HepG2 (cell line): ENCODE measurements at places on chromosomes 1 and 21.

GRCh38 chr1:8382051-8382505 lies 64.2 kb downstream of the SLC45A1 start:
- no peak for DNase-seq

DNA sequence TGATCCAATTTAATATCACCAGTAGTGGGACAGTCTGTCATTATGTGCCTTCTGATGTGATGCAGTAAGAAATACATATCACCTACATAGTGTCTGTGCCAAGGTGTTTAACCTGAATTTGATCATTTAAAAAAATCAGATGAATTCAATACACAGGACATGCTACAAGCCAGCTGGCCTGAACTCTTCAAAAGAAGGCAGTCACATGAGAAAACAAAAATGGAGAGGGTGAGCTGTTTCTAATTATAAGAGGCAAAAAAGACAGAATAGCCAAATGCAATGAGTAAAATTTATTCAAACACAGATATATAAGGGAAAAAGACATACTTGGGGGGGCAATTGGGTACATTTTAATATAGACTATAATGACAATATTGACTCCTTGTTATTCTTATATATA lies 66.5 kb downstream of the ST3GAL3 start:
- no peak for DNase-seq

DNA sequence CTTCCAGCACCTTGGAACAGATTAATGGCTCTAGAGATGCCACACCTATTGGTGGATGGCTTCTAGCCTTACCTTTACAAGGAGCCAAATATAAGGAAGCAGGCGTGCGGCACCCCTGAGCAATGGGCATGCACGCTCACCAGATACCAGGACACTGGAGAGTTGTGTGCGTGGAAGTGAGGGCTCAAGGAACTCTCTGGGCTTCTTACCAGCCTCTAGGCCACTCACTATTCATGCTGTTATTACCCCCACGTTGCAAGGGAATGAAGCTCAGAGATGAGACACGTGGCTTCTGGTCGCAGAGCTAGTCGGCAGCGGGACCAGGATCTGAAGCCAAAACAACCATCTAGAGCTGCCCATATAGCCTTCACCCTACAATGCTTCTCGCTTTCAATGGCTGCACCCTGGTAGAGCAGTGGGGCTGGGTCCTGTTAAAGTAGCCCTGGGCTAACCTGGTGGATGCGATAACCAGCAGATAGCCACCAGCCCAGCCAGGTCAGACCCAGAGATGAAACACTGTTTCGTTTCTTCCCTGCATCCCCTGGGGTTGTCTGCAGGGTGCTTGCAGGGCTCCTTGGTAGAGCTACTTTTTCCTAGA lies 396.4 kb upstream of the VAMP3 start:
- DNase-seq = no peak

DNA sequence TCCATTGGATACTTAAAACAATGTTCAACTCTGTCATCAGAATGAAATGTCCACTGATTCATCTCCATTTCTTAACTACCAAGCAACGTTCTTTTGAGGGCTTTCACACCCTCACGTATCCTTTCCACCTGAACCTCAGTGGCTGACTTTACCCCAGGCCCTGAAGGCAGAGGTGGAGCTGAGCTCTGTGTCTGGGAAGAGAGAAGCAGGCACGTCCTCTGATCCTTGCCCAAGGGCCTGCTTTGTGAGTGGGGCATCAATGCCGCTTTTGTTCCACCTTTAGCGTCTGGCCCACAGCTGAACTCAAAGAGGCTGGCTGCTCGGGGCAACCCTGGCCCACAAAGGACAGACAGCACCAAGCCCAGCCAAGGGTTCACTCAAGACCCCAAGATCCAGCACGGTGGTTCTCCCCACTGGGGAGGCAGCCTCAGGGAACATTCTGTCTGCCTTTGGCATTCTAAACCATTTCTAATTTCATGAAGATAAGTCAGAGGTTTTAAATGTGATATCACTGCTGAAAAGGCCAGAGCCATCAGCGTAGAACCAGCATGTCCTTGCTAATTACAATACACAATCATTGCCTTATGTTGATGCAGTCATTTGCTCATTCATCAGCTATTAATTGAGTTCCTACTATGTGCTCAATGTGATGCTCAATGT lies 126.0 kb upstream of the UBE2U start:
- DNase-seq = no peak

GRCh38 chr21:39204134-39204533 lies 20.9 kb upstream of the PSMG1 start:
- no peak for DNase-seq

GRCh38 chr1:17236779-17237560 lies 11.9 kb upstream of the PADI3 start:
- peak; percentile 73 for DNase-seq

- no peak for DNase-seq
Measured at GRCh38 chr1:153251562-153251961, 7.9 kb upstream of the LORICRIN start.

GRCh38 chr1:24104854-24105253 lies 7.1 kb downstream of the MYOM3 start:
- no peak for DNase-seq

DNA sequence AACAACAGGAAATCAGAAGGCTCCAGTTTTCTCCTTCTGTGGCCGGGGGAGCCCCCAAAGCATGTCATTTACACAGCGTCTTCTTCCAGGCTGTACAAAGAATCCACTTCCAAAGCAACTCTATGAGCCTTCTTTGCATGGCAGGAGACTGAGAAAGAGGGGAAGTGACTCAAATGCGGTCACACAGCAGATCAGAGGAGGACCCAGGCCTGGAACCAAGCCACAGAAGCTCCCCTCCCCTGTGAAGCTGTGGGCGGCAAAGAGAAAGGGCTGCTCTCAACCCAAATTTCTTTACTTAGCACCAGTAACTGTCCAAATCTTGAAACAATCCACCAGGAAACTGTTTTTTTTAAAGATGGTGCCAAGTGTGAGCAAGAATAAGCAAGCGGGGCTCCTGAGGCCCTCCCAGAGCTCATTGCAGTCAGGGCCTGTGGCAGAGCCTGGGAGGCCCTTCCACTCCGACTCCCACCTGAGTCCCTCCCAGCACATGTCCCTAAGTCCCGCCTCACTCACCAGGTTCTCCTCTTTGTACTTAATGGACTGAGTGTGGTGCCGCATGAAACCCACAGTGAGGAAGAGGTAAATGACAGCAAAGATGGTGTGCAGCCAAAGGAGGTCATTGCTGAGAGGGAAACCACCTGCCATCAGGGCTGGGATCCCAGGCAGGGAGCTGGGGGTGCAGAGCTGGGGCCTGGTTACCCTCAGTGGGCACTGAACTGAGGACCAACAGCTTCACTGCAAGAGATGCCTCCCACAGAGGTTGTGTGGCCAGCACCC lies 15.9 kb downstream of the TMEM63A start:
- DNase-seq = no peak

DNA sequence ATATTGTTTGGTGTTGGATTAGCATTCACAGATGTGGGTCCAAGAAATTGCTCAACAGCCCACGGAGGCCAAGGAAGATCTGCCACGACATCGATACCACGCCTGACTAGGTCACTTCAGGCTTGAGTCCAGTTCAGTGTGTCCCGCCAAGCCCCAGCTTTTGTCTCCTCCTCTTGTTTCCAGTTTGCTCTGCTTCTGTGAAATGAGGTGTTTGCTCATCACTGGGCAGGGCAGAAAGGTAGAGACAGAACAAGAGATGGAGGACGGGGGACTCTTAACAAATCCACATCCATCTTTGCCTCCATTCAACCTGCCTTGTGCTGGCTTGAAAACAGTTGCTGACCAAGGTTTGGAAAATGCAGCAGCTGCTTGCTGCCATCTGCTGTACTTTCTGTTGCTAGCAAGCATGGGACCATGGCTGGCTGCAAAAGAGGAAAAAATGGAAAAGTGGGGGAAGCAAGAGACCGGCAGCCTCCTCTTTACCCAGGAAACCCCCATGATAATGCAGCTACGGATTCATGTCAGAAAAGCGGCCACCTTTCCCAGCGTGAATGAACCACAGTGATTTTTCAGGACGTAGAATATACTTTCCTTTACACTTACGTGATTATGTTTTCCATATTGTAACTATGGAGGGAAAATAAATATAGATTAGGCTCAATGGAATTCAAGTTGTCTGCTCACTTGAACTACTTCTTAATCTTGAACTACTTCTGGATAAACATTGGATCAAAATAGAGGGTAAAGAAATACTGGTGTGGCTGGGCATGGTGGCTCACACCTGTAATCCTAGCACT lies 80.2 kb upstream of the GREM2 start:
- DNase-seq = peak; percentile 5

DNA sequence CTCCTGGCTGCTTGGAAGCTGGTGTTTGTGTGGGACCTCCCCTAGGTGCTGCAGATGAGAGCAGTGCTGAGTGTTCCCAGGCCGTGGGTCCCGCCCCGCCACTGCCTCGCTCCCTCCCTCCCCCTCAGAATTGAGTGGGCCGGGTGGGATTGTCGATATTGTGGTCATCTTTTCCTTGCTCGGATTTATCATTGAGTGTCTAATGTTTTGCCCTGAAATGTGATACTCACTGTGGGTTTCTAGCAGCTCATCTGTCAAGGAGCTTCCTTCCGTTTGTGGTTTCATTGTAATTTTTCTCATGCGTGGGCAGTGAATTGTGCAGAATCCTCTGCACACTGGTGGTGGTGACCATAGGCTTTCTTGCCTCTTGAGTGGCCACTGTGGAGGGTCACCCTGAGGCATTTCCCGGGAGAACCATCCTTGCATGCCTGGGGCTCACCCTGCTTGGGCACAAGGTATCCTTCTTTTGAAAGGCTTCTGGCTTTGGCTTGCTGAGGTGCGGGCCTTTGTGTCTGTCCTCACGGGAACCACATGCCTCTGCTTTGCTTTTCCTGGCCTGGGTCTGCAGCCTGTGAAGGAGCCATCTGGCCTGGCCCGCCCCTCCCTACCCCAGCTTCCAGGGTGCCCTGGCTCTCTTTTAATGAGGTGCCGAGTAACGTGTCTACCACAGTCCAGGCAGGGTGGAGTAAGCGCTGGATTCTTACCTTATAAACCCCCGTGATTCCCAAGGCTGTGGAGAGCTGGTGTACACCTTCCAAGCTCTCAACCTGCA lies 25.6 kb downstream of the SLX9 start:
- DNase-seq = no peak

GRCh38 chr1:109133815-109134214 lies 19.9 kb downstream of the ELAPOR1 start:
- DNase-seq = no peak

GRCh38 chr1:25425098-25426085 lies 4.8 kb upstream of the RHCE start:
- peak; percentile 19 for DNase-seq

DNA sequence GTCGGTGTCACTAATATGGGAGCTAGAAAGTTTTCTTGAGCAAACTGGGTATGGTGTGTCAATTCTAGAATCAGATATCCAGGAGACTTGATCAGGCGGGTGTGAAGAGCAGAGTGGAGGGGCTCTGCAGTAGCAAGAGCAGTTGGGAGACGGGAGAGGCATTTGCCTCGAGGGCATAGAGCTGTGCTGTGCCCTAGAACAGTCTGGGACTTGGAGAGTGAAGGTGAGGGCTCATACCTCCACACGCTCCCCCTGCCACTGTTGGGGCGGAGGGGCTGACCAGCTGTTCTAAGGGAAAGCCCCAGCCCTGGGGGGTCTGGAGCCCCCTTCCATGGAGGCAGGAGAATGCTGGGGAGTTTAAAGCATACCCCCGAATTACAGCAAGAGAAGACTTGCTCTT lies 33.8 kb downstream of the SIM2 start:
- no peak for DNase-seq

GRCh38 chr1:186609183-186609582 lies 71.0 kb downstream of the PTGS2 start:
- DNase-seq = no peak

- DNase-seq = no peak
Measured at GRCh38 chr1:97243973-97244560, 522.5 kb downstream of the PTBP2 start.

GRCh38 chr1:168477792-168478191 lies 66.0 kb downstream of the XCL2 start:
- no peak for DNase-seq

DNA sequence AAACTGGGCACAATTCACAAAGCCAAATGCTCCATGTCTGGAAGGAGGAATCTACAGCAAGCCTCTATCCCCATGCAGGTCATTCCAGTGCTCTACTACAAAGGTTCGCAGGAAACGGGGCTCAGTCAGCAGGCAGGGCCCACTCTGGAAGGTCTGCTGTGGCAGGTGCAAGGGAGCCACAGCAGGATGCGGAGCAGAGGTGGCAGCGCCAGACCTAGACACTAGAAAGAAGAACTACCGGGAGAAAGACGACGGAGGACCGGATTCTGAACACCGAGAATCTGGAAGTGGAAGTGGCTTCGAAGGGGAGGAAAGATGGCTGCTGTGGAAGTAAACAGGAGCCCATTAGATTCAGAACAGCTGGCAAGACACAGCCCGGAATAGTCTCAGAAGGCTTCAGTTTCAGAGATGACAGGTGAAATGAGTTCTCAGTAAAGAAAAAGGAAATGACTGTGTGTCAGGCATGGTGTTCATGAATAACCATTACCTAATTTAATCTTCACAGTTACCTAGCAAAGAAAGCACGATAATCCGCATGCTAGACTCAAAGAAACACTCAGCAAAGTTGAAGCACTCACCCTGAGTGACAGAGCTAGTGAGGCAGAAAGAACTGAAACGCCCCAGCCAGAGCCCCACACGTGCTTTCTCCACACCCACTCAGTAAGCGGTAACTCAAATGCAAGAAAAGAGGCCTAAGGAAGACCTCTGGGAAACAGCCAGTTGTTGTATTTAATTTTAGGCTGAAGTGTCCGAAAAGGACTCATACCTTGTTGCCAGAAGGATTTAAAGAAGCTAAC lies 21.4 kb downstream of the SETD4 start:
- no peak for DNase-seq

DNA sequence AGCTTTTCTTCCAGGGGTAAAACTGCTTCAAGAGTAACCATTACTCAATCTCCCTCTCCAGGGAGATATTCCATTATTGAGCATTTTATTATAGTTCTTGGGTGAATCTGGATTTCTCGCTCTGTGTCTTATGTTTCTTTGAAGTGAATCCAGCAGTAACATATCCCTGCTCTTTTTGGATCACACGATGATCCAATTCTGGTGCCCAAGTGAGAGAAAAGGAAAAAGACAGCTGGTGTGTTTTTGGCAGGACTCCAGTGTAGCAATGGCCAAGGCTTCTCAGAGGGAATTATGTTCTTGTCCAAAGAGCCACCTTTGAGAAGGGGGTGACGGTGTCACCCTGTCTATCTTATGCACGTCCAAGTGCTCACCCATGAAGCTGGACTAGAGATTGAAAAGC lies 140.3 kb upstream of the ERRFI1 start:
- no peak for DNase-seq
